Ovary (tissue), 10 donors: ENCODE measurements at places on chromosomes 1 and 21. TPM values are rescaled to one million over a fixed set of nuclear protein-coding genes. Genes with fewer than 3 reads are reported as not detected.

DNA sequence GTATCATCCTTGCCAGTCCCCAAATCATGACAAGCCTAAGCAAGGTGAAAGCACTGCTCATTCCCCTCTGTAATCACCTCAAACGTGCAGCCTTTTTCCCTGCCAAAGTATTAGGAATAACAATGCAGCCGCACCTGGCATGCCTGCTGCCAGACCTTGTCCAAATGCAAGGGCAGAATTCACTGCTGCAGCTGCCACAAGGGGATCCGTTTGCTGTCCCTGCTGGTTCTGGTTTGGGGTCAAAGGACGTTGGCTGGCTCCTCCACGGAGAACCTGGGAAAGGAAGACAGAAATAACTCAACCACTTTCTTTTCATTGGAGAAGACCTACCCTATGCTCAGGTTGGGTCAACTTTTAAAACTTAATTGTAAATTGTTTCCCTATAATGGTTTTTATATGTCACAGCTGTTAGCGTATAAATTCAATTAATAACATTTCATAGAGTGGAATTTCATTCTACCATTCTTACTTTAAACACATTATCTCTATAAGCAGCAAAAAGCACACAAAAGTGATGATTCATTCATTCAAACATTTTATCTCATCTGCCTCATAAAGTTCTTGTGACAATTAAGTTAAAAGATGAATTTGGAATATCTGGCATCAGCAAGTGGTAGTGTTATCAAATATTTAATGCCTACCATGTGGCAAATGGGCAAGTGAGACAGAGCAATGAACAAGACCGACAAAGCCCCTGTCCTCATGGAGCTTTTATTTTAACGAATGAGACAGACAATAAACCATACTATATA, 59.8 kb upstream of the SDC3 start:
- no peaks in the 10 kb centered on the region for H3K36me3 ChIP-seq
- no peaks in the 10 kb centered on the region for H3K27me3 ChIP-seq
- no peak for DNase-seq

- no peaks in the 10 kb centered on the region for H3K27me3 ChIP-seq
- H3K36me3 ChIP-seq: no peaks in the 10 kb centered on the region
- H3K4me1 ChIP-seq: no peaks in the 10 kb centered on the region
- no peak for DNase-seq
- no peak overlapping the region for H3K4me3 ChIP-seq
These were observed 264.5 kb upstream of the CAMK1G start for GRCh38 chr1:209319057-209319432.

DNA sequence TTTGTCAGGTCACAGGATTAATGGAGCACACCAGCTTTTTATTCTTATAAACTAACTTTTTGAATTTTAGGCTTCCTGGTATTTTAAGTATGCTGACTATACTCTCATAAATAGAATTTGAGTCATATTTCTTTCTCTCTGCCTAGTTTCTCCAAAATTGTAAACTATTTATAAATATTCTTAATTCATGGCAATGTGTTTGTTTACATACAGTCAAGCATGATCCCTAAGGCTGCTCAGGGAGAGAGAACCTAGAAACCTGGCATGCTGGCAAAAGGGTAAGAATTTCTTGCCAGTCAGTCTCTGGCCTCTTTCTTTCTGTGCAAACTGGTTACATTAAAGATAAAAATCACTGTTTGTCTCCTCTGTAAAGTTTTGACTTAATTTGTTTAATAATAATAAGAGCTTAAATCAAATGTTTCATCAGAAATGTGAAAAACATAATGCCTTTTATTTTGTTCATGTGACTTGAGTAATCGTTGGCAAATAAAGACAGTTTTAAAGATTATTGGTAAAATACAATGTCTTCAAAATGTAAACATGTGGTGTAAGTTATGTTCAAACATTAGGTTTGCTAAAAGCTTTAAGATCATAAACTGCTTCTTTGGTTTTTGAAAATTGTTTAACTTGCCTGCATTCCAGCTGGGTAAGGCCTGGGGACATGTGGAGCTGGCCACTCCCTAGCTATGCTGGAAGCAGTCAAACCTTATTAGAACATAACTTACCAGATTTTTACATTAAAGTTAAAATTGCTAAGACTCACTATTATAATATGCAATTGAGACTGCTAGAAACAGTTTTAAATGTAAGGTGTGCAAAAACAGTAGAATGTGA, 1401.7 kb downstream of the NCAM2 start:
- no peak overlapping the region for H3K27ac ChIP-seq
- H3K27me3 ChIP-seq: no peaks in the 10 kb centered on the region
- no peaks in the 10 kb centered on the region for H3K4me1 ChIP-seq
- H3K36me3 ChIP-seq: no peaks in the 10 kb centered on the region
- no peak overlapping the region for H3K4me3 ChIP-seq

GRCh38 chr1:20602851-20603450, 14.1 kb downstream of the CDA start:
- H3K27me3 ChIP-seq: no peaks in the 10 kb centered on the region
- H3K4me1 ChIP-seq: no peaks in the 10 kb centered on the region

DNA sequence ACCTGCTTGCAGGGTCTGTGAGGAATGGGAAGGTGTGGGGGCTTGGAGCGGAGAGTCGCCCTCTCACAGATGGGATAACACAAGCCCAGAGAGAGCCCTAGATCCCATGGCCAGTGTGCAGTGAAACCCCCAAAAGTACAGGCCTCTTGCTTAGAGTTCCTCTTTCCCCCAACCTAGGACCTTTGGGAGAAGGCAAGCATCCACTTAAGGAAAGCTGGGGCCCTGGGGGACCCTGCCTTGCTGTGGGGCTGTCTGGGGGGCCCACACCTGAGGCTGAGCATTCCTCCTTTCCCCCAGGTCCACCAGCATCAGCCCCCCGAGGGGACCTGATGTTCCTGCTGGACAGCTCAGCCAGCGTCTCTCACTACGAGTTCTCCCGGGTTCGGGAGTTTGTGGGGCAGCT, 1.1 kb downstream of the VWA1 start:
- H3K27me3 ChIP-seq: no peaks in the 10 kb centered on the region
- H3K4me1 ChIP-seq: peaks cover 44% of the 10 kb centered on the region
- H3K27ac ChIP-seq: no peak overlapping the region
- peak overlapping the region; percentile 49 for H3K4me3 ChIP-seq

DNA sequence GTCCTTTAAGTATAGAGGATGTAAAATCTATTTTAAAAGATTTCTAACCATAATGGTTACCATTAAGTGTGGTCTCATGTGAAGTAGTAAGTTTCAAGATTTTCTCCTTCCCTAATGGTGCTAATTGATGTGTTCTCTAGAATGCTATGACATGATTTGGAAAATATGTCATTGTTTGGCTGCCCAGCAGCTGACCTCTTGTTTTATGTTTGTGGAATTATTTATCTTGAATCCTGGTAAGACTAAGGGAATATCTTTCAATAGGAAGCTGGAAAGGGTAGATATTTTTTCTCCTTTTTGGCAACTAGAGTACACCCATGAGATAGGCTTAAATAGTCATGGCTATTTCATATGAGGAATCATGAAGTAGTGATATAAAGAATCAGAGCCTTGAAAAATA, 139.8 kb upstream of the CHODL start:
- no peaks in the 10 kb centered on the region for H3K27me3 ChIP-seq
- H3K36me3 ChIP-seq: no peaks in the 10 kb centered on the region
- H3K4me1 ChIP-seq: no peaks in the 10 kb centered on the region
- no peak overlapping the region for H3K4me3 ChIP-seq

DNA sequence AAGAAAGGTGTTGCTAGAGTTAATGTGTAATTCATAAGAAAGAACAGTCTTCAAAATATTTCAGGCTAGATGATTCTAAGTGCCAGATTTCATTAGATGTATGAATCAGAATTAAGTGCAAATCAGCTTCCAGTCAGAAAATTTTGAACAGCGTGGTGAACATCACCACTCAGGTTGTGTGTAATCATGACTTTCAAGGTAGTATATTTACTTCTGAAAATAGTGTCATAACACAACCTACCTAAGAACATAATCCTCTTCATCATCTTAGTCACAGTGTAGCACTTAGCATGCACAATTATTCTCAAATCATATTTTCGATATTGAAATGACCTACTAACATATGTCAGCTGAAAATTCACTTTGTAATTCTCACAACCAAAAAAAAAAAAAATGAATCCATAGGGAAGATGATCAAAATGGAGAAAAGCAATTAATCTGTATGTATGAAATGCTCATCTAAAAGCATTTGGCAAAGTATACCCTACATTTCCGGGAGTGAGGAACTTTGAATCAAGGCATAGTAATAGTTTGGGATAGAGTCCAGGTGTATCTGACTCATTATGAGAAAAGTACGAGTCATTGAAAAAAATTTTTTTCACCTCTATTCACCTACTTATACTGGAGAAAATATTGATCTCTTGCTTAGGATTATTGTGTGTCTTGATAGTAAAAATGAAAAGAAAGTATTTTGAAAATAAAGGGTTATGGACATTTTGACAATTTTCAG, 221.8 kb upstream of the CHRM3 start:
- no peak overlapping the region for H3K4me3 ChIP-seq
- no peaks in the 10 kb centered on the region for H3K27me3 ChIP-seq
- no peaks in the 10 kb centered on the region for H3K4me1 ChIP-seq

- H3K4me3 ChIP-seq: no peak overlapping the region
- no peaks in the 10 kb centered on the region for H3K27me3 ChIP-seq
- no peaks in the 10 kb centered on the region for H3K4me1 ChIP-seq
- no peaks in the 10 kb centered on the region for H3K36me3 ChIP-seq
These were observed 423.4 kb downstream of the NUF2 start for GRCh38 chr1:163745204-163745603.

- H3K36me3 ChIP-seq: no peaks in the 10 kb centered on the region
- no peak overlapping the region for H3K27ac ChIP-seq
- H3K4me3 ChIP-seq: no peak overlapping the region
- H3K27me3 ChIP-seq: no peaks in the 10 kb centered on the region
- no peaks in the 10 kb centered on the region for H3K4me1 ChIP-seq
- DNase-seq: no peak
These were observed 67.0 kb upstream of the KLHDC7A start for GRCh38 chr1:18413541-18414305.

The CTBS gene
- 8.7 TPM for total RNA-seq

The CHI3L2 gene
- total RNA-seq: 5.3 TPM

The SYT14 gene
- 0.45 TPM for total RNA-seq

The ELOVL1 gene
- total RNA-seq: 35.4 TPM
